ENCODE measurements at places on chromosomes 2 and 18.

- DNase-seq = no peak
Observed at GRCh38 chr2:229126066-229126465, 145.0 kb downstream of the PID1 start.

- DNase-seq = no peak
Observed at GRCh38 chr2:198405311-198405710, 600.9 kb downstream of the PLCL1 start.

DNA sequence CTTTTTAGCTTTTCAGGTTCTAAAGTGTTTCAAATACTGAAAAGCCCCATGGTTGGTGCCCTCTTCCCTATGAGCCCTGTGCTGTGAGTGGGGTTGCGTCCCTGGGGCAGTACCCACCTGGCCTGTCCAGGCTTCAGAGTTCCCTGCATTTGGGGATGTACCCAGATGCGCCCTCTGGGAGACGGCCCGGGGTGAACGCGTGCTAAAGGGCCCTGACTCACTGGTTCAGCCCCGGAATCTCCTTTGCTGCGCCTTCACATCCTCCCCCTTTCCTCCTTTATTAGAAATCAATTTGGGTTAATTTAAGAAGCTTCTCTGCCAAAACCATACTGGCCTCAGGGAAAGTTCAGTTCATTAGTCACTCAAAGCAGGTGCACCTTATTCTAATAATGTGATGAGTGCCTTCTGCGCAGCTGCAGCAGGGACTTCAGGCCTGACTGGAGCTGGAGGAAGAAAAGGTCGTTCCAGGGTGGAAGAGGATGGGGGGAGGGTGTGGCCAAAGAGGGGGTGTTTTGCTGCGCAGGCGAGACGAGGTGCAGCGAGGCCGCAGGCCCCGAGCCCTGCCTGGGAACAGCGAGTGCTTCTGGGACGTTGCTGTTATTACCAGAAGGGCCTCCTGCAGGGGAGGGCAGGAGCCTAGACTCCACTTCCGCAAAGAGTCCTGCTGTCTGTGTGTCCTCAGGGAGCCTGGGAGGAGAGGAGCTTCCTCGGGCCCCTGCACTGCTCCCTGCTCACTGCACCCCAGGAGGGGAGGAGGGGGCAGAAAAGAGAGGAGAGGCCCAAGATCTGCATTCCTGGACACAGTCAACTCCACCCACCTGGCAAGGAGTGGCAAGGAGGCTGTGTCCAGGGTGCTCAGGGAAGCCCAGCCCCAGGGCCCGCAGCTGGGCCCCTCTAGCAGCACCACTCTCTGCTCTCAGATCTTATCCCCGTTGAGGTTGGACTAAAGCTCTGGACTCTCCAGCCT, 223.2 kb upstream of the PXDN start:
- DNase-seq = no peak

DNA sequence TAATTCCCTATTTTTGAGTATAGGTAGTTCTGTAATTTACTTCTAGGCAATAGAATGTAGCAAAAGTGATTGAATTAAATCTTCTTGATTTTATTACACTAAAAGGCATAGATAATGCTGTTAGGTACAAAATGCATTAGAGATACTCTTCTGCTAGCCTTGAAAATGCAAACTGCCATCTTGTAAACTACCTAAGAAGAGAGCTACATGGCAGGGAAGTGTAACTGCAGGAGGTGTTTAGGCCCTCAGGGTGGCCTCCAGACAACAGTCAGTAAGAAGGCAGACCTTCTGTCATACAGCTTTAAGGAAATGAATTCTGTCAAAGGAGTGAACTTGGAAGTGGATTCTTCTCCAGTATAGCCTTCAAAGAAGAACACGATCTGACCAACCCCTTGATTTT, 1396.8 kb upstream of the SLC39A10 start:
- DNase-seq = no peak

- DNase-seq = no peak
Observed at GRCh38 chr2:239466755-239467271, 66.0 kb upstream of the HDAC4 start.

GRCh38 chr2:85385746-85386145, 24.4 kb downstream of the CAPG start:
- no peak for DNase-seq

DNA sequence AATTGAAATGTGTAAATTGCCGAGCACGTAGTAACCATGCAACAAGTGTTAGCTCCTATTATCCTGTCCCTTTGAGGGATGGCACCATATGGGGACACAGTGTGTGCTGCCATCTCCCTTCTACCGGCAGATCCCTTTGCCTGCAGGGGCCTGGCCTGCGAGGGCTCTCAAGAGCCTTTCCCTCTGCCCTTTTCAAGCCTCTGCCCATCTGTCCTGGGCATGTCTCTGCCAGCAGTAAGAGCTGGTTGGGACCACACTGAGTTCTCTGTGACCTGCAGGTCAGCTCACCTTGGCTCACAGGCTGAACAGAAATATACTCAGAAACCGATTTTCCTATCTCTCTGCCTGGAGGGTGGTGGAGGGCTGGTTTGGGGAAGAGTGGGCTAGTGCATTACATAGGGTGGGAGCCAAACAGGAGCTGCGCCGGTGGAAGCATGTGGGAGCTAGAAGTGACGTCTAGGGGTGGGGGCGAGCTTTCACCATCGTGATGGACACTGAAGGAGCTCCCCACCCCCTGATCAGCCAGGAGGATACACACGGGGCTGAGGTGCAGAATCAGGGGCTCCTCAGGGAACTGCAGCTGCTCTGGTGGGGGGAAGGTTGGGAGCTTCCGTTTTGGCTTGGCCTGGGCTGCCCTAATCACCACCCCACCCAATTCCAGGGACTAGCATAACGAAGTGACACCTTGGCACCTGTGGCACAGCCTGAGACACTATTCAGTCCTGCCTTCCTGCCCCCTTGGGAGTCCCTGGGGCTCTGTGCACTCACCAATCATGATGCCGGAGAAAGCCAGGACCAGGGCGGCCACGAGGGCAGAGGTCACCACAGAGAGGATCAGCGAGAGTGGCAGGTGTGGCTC, 109.7 kb downstream of the CLIP4 start:
- DNase-seq = no peak

- no peak for DNase-seq
Observed at GRCh38 chr2:23586741-23587306, 201.8 kb downstream of the KLHL29 start.

DNA sequence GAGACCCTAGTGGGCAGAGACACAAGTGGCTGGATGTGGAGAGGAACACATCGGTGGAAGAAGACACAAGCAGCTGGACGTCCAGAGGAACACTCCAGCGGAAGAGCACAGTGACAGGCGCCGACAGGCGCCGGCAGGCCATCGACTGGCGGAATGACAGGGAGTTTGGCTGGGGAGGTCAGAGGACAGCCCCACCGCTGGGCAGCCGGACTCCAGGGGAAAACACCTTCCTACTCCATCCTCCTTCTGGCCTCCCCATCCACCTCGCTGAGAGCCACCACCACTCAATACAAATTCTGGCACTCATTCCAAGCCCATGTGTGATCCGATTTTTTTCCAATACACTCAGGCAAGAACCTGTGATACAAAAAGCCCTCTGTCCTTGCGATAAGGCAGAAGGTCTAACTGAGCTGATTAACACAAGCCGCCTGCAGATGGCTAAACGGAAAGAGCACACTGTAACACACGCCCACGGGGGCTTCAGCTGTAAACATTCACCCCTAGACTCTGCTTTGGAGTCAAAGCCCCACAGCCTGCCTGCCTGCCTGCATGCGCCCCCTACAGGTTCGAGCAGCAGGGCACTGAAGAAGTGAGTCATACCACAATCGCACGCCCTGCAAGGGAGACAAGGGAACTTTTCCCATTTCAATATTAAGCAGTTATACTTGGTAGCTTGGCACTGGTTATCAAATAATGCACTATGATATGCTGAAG, 50.2 kb upstream of the LRP1B start:
- DNase-seq = no peak

DNA sequence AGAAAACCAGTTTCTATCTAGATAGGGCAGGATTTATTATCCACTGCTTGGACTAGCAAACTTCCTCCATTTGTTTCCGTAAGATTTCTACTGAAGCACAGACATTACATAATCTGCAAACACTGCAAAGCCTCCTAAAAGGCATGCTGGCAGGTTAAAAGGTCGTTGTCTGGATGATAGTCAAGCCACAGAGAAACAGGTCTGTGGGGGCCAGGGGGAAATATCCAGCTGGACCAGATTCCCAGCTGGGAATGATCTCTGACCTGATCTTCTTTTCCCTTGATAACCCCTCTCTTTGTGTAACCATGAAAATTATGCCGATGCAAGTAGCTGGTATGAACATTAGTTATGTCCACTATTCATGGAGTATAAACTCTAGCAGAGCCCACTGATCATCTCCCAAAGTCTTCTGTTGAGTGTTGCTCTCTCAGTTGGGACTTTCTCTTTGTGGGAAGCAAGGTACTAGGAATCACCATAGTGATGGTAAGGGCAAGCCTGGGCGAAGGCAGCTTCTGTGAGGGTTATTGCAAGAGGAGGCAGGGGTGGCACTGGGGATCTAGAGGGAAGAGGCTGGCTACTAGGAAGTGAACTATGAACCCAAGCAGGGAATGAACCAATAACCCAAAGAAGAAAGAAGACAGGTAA, 61.3 kb downstream of the GDF7 start:
- no peak for DNase-seq

GRCh38 chr2:205367331-205367935, 314.9 kb upstream of the NRP2 start:
- DNase-seq = no peak

DNA sequence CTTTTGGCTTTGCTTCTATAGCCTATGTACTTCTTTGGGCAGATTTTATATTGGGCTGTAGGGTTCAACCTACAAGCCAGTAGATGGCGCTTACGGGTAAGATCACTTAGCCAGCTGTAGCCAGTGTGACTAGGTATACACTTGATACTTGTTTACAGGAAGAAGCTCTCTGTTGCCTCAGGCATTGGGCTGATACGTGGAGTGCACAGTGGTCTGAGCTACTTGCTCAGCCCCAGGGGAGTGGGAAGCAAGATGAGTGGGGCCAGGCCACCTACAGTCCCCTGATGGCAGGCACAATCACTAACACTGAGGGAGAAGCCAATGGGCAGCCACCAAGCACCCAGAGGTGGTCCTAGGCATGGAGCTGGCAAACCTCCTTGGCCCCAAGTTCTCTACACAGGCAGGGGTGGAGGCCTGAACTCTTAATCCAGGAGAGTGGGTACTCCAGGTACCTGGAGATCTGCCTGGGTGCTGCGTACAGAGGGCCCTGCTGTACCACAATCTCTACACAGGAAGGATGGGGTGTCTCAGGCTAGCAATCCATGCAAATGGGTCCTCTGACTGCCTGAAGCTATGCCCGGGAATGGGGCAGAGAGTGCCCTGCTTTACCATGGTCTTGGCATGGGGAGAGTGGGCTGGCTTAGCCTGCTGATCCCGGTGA, 122.2 kb downstream of the NCOA1 start:
- DNase-seq = no peak

DNA sequence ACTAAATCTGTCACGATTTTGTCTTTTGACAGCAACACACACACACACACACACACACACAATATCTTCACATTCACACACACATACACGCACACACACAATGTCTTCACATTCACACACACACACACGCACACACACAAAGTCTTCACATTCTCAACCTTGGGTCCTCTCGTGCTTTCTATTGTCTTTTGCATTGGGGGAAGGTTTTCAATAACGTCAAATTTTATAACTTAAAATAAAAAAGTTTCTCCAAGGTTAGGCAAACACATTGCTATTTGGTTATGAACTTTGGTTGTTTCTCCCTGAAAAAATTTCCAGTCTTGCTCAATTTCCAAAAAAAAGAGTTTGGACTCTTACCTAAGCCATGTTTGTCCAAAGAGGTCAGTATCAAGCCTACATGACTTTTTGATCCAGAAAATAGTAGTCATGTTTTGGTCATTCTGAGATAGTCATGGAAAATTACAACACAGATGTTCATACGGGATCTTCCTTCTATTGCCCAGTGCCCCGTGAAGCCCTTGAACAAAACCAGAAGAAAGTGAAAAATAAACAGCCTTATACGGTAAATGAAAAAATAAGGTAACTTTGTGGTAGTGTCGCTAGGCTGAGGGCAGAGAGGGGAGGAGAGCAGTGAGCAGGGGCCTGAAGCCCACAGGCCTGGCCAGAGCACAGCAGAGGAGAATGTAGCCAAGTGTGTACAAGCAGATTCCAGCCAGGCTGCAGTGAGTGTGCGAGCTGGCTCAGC, 542.8 kb upstream of the ID2 start:
- DNase-seq = no peak

- DNase-seq = no peak
Observed at GRCh38 chr2:127360242-127360641, 27.5 kb downstream of the MAP3K2 start.

GRCh38 chr18:26470011-26470637, 78.2 kb downstream of the KCTD1 start:
- no peak for DNase-seq

- no peak for DNase-seq
Observed at GRCh38 chr2:27884601-27885000, 5.6 kb downstream of the RBKS start.

DNA sequence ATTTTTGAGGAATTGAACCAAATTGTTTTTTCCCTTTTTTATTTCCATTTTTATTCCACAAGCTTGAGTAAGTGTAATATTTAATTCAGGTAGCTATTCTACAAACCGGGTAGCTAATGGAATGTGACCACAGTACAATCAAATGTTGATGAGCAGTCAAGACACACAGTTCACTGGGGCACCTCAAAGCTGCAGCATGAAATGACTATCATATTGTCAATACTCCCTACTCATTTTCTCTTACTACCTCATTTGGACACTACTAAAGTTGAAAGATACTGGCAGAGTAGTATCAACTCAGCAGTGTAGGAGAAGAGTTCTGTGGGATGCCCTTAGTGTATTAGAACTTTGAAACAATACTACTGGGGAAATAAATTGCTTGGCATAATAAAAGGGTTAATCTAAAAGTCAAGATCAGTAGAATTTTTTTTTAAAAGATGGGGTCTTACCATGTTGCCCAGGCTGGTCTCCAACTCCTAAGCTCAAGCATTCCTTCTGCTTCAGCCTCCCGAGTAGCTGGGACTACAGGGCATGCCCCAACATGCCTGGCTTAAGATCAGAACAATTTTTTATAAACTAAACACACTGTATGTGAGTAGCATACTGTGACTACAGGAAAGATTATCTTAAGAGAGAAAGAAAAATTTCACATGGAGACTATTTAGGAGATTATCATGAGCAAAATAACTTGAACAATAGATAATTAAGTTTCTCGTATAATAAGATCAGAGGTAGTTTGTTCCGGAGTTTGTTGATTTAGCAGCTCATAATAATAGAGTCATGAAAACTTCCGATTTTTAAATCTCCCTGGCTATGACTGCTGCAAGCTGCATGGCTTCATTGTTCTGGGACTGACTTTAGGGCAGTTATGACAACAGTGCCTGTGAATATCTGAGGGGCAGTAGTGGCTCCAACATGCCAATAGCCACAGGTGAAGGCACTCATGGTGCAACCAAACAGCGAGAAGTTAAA, 43.7 kb downstream of the MYO3B start:
- no peak for DNase-seq

All from substantia nigra (tissue), 51 donors.